Skin of body (tissue), 3 donors: ENCODE measurements at places on chromosomes 2 and 18. TPM values are rescaled to one million over a fixed set of nuclear protein-coding genes. Genes with fewer than 3 reads are reported as not detected.

Gene CCT4
- total RNA-seq: 96.8 TPM

Gene ZSWIM2
- total RNA-seq: not detected

Gene MLPH
- total RNA-seq: 6.5 TPM

Gene ONECUT2
- 0.10 TPM for total RNA-seq

Gene RPRD1A
- 47.7 TPM for total RNA-seq

Gene SNED1
- total RNA-seq: 9.7 TPM

Gene MC4R
- total RNA-seq: not detected

Gene HRH4
- total RNA-seq: 0.30 TPM

Gene GKN2
- total RNA-seq: not detected

- no peak for DNase-seq
Observed at GRCh38 chr2:98768384-98769113, 37.6 kb upstream of the MGAT4A start.

- DNase-seq: no peak
Observed at GRCh38 chr2:98704499-98705332, 26.2 kb downstream of the MGAT4A start.

DNA sequence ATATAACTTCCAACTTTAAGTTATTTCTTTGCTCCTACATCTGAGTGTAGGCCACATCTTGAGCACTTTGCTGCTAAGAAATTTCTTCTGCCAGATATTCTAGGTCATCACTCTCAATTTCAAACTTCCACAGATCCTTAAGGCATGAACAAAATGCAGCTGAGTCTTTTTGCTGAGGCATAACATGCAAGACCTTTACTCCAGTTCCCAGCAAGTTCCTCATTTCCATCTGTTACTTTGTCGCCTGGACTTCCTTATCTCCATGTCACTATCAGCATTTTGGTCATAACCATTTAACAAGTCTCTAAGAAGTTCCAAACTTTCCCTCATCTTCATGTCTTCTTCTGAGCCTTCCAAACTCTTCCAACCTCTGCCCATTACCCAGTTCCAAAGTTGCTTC lies 1077.3 kb upstream of the TMEFF2 start:
- DNase-seq: no peak

GRCh38 chr2:232497348-232497747 lies 9.7 kb upstream of the ECEL1 start:
- no peak for DNase-seq

- DNase-seq: no peak
Observed at GRCh38 chr2:53939656-53940055, 31.1 kb downstream of the PSME4 start.

DNA sequence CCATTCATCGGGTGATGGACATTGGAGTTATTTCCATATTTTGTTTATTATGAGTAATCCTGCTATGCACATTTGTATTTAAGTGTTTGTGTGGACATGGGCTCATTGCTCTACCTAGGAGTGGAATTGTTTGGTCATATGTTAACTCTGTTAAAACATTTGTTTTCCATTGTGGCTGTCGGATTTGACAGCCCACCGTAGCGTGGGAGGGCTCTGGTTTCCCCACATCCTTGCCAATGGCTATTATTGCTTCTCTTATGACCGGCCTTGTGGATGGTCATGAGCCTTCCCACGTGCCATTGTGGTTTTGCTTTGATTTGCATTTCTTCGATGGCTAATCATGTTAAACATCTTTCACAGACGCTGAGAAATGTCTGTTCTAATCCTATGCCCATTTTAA lies 92.0 kb downstream of the ZNF236 start:
- no peak for DNase-seq

DNA sequence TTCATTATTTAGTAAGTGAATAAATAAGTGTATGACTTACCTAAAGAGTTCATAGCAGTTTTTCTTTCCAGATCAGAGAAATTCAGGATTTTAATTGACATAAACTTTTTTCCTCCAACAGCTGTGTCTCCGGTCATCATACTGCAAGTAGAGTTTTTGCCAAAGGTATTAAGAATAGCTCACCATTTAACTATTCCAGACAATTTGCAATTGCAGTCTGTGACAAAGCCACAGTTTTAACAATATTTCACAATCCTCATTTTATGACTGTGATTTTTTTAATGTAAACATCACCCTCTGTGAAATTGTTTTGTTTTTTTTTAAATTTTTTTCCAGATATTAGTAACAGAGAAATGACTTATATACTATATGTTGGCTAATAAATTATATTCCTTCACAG lies 199.1 kb downstream of the TRIB2 start:
- DNase-seq: no peak

DNA sequence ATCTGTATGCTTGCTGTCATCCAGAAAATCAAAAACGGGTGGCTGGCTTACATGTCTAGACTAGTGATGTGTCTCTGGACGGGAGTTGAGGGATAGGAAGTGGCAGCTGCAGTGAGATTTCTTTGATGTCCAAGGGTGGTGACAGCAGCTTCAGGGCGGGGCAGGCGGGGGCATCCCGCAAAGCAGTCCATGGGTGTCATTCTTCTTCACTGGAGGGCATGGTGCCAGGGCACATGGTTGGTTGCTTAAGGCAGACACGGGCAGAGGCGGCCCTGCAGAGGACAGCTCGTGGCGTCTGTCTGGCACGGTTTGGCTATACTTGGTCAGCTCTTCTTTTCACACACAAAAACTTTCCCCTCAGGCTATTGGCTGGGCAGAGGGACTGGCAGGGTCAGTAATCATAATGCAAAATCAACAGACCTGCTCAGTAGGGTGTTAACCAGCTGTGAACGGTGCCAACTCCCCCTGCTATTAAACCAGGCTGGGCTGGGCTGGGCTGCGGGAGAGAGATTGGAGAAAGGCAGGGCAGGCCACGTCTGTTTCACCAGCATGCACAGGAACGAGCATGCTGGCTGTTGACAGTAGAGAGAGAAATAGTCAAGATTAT lies 63.7 kb downstream of the COL4A3 start:
- no peak for DNase-seq

- no peak for DNase-seq
Observed at GRCh38 chr2:145065342-145065741, 545.4 kb upstream of the ZEB2 start.

- no peak for DNase-seq
Observed at GRCh38 chr2:141630407-141630930, 500.3 kb downstream of the LRP1B start.

DNA sequence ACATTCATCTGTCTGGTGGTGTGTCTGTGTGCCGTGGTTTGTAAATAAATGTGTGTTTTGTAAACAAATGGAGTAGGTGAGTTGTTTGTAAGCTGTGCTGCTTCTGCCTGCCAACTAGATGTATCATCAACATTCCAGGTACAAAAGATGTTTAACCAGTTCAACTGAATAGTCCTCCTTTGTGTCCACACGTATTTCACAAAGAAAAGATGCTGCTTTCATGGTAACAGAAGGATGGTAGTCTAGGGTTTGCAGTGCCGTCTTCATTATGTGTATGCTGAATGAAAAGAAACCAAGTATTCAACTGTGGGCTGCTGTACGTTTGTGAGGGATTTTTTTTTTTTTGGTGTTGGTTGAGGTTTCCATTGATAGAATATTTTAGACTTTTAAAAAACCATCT lies 72.1 kb downstream of the CAMKMT start:
- DNase-seq: no peak

GRCh38 chr18:75551071-75551470 lies 123.6 kb upstream of the SMIM21 start:
- no peak for DNase-seq

GRCh38 chr2:43127941-43128558 lies 98.4 kb downstream of the ZFP36L2 start:
- DNase-seq: no peak

- no peak for DNase-seq
Observed at GRCh38 chr2:190948671-190949070, 65.3 kb downstream of the STAT1 start.

GRCh38 chr2:7279421-7279949 lies 362.3 kb downstream of the RNF144A start:
- DNase-seq: no peak

DNA sequence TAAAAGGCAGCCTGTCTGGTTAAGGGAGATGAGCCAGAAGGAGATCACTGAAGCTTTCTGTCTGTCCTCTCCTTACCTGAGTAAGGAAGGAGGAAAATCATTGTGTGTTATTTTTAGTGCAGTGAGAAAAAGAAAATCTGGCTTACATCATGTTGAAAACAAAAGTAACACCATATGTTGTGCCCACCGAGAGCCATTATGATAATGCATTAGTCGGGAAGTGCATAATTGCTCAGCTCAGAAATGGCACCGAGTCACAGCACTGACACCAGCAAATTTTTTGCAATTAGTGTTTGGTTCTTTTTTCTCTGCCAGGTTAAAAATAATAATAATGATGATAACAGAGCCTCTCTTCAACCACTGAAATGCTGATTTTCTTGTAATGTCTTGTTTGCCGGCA lies 46.6 kb downstream of the HNMT start:
- DNase-seq: no peak

- DNase-seq: no peak
Observed at GRCh38 chr2:75466708-75467311, 93.9 kb downstream of the EVA1A start.

- no peak for DNase-seq
Observed at GRCh38 chr2:215949991-215950404, 63.4 kb downstream of the MREG start.

- no peak for DNase-seq
Observed at GRCh38 chr2:215249501-215249900, 62.4 kb upstream of the ATIC start.

GRCh38 chr18:42838546-42839145 lies 276.8 kb downstream of the RIT2 start:
- DNase-seq: no peak

DNA sequence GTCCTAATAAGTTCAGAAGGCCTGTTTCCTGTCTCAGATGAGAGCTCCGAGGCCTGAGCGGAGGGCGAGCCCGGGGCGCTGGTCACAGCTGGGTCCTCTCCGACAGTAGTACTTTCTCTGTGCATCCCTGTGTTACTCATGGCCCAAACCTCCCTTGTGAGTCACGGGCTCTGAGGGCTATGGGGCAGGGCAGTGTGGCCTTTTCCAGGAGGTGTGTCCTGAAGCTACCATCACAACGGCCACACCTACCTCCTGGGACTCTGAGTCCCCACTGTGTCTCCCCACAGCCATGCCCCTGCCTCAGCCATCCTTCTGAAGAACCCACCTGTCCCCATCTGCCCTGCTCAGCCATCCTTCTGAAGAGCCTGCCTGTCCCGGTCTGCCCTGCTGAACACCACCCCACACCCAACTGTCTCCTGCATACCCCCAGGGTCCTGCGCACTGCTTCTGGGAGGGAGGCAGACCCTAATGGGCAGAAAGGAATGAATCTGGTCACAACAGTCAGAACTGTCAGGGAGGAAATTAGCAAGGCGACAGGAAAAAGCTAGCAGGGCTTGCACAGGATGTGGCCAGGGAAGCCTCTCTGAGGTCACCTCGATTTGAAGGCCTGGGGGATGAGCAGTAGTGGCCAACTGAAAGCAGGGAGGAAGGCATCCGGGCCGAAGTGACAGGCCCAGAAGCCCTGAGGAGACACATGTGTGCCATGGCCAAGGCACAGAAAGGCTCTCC lies 145.4 kb upstream of the RIOK3 start:
- no peak for DNase-seq

GRCh38 chr2:125168442-125168841 lies 1143.4 kb downstream of the CNTNAP5 start:
- DNase-seq: no peak
